ELR (cell line): ENCODE measurements at places on chromosomes 7 and 10.

DNA sequence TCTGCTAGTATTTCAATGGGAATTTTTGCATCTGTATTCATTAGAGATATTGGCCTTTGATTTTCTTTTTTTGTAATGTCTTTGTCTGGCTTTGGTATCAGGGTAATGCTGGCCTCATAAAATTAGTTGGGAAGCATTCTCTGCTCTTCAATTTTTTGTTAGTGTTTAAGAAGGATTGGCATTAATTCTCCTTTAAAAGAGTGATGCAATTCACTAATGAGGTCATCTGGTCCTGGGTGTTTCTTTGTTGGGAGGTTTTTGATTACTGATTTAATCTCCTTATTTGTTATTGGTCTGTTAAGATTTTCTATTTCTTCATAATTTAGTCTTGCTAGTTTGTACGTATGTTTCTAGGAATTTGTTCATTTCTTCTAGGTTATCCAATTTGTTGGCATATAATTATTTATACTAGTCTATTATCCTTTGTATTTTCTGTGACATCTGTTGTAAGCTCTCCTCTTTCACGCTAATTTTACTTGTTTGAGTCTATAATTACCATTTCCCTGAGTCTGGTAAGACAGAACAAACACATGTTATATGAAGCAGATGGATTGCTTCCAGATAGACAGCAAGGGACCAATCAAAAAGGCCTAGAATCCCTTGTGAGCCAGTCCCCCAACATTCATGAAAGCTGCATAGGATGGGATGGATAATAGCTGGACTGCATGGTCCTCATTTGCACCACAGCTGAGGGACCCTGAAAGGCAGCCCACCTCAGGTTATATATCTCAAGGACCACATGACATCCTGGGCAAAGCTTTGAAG, 54.4 kb downstream of the MTPAP start:
- DNase-seq = no peak

DNA sequence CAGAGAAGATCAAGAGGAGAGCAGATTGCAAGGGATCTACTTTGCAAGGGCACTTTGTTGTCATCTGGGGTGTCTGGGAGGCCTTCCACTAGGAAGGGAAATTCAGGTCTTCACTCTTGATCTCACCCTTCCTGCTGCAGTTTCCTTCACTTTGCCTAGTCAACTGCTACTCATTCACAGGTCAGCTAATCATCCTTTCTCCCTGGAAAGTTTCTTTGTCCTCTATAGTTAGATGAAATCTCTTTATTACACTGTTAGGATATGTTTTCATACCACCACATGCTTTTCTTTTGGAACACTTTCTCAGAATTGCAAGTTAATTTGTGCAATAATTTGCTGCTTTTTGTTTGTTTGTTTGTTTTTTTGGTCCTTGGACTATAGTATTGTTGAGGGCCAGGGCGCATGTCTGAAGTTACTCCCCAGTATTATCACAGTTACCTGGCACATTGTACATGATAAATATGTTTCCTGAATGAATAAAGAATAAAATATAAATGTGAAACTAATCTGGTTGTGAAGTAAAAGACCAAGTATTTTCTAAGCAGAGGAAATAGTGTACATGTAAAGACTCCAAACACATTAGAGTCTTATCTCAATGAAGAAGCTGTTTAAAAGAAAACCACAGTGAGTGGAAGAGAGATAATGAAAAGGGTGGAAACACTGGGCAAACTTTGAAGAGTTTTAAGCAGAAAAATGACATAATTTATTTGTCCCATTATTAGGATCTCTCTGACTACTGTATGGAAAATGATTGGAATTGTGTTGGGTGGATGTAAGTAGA, 139.9 kb upstream of the DGKB start:
- peak; percentile 20 for DNase-seq

GRCh38 chr10:3666525-3667302, 118.3 kb downstream of the KLF6 start:
- DNase-seq = no peak

GRCh38 chr7:8382004-8382730, 51.2 kb upstream of the NXPH1 start:
- no peak for DNase-seq

- DNase-seq = no peak
Measured at GRCh38 chr10:86177537-86178155, 188.9 kb downstream of the GRID1 start.
